Stimulated activated CD8-positive, alpha-beta memory T cell treated with anti-CD3 and anti-CD28 coated beads, Interleukin-4, amount 100 ng/mL, for 24 hours (primary cell): ENCODE measurements at places on chromosomes 5 and 9.

DNA sequence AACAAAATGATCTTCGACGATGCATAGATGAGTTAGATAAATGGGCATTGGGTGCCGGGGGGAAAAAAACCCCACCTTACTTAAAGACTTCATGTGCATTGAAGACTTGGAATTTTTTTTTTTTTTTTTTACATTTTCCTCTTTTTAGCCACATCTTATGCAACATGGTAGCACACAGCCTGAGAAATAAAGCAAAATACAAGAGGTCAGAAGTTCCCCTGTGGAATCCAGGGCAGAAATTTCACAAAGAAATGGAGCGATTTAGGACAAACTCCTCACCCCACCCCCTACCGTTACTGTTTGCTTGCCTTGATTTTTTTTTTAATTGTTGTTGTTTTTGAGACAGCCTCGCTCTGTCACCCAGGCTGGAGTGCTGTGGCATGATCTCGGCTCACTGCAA is 153.2 kb downstream of the GOLPH3 start:
- DNase-seq: no peak

DNA sequence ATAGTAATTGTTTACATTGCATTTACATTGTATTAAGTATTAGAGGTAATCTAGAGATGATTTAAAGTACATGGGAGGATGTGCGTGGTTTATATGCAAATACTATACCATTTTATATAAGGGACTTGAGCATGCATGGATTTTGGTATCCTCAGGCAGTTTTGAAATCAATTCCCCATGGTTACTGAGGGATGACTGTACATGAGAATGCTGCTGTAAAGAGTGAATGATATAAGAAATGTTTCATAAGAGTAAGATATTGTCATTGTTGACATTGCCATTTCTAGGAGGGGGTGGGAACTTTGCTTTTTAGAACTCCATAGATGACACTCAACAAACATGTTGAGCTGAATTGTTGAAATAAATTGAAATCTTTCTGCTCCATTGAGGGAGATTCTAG is 185.0 kb downstream of the SEMA6A start:
- no peak for DNase-seq

DNA sequence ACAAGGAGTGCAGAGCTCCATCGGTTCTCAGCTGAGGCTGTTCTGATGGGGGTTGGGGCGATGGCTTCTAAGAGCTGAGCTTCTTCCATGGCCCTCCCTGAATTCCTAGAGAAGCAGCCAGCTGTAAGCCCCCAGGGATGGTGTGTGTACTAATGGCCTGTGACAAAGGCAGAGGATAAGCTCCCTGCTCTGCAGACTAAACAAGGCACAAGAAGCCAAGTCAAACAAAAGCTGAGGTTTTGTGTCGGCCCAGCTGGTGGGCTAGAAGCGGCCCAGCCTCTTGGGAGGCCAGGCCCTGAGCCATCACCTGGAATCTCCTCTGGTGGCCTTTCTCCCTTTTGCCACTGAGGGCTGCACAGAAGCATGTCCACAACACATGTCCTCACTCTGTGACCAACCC is 75.0 kb upstream of the XPA start:
- DNase-seq: no peak

DNA sequence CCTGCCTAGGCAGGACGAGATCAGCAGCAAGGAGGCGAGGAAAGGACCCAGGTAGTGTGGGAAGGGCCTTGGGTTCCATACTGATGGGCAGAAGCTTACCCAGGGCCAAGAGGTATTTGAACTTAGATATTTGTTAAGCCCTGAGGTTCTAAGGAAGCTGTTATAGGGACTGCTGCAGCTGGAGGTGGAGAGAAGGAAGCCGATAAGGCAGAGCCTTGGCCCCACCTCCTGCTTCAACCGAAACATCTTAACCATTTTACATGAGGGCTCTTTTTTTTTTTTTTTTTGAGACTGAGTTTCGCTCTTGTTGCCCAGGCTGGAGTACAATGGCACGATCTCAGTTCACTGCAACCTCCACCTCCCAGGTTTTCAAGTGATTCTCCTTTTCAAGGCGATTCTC is 8.6 kb upstream of the AQP3 start:
- no peak for DNase-seq

GRCh38 chr9:1025131-1025530 is 25.0 kb upstream of the DMRT2 start:
- no peak for DNase-seq
